HEK293T (cell line): ENCODE measurements at places on chromosomes 2 and 18.

- no peak for DNase-seq
These were observed 41.9 kb downstream of the SCN9A start for GRCh38 chr2:166333801-166334200.

- no peak for DNase-seq
These were observed 30.8 kb upstream of the LRRTM4 start for GRCh38 chr2:77552956-77553355.

DNA sequence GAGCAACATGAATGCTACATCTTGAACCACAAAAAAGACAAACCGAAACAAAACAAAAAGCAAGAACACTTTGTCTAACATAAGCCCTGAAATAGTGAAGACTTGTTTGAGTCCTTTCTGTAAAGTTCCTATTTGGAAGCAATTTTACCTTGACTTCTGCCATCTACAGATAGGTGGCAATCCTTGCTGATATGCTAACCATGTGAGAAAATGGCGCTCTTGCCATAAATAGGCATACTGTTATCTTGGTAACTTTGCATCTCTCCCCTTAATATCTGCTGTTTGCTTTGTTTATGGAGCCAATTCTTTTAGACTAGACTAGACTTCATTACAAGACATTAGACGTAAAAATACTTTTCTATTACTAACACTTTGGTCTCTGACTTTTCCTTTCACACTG is 49.4 kb upstream of the PNPT1 start:
- DNase-seq, result no peak

GRCh38 chr2:86764661-86765309 is 25.9 kb downstream of the CD8A start:
- DNase-seq, result peak; percentile 60

GRCh38 chr2:75292826-75293225 is 93.5 kb upstream of the TACR1 start:
- no peak for DNase-seq

DNA sequence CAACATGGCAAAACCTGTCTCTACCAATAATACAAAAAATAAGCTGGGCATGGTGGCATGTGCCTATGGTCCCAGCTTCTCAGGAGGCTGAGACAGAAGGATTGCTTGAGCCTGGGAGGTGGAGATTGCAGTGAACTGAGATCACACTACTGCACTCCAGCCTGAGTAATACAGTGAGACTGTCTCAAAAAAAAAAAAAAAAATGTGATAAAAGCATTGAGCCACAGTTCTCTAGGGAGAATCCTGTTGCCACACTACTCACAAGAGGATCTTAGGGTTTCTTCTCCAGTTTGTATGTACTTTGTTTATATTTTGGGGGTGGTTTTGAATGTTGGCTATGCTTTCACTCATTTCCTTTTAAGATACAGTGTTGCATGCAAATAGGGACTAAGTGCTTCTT is 62.0 kb downstream of the TMEM185B start:
- no peak for DNase-seq

DNA sequence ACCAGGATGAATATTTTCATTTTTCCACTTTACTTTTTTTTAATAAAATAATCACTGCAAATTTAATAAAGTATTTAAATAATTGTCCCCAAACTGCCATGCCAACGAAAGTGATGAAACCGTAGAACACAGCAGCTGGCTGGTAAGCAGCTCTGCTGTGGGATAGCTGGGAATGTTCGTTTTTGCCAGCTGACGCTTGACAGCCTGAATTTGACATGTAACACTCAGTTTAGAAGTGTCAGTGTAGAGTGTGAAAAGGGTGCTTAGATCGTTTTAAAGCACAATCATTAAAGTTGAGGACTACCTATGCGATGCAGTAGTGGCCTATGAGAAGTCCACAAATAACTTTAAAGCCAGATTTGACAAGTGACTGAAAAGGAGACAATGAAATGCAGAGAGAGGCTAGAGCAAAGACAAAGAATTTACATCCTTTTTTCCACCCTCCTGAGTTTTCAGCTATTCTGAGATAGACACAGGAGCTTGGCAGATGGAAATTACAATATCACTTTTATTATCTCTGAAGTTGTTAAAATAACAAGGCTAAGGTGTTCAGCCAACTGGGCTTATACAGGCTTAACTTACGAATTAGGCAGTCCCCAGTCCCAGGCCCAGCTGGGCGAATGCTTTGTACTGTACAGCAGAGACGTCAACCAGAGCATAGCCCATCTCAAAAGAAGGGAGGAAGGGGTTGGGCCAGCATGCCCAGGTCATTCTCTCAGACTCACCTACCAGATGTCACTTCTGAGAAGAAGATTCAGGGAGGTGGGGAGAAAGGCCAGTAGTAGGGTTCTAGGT is 31.9 kb upstream of the SLC1A4 start:
- DNase-seq, result no peak

GRCh38 chr18:46732801-46733200 is 24.1 kb downstream of the ST8SIA5 start:
- no peak for DNase-seq

- DNase-seq, result no peak
These were observed 10.1 kb downstream of the RFX8 start for GRCh38 chr2:101464841-101465240.

- no peak for DNase-seq
These were observed 41.0 kb downstream of the CROCC2 start for GRCh38 chr2:240947176-240947575.

DNA sequence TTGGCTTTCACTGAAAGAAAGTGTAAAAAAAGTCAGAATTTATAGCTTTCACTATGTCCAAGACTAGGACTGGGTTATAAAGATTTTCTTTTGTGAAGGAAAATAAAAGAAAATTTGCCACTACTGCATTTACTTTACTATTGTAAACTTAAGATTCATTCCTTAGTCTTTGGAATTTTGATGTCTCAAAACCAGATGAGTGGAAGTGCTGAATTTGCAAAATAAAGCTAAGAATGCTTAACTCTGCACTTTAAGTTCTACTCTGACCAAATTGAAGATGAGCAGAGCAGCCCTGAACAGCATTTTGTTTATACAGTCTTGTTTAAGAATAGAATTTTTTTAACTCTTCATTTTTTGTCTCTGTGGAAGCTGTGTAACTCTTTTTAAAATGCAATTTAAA is 102.4 kb downstream of the ICA1L start:
- DNase-seq, result no peak

DNA sequence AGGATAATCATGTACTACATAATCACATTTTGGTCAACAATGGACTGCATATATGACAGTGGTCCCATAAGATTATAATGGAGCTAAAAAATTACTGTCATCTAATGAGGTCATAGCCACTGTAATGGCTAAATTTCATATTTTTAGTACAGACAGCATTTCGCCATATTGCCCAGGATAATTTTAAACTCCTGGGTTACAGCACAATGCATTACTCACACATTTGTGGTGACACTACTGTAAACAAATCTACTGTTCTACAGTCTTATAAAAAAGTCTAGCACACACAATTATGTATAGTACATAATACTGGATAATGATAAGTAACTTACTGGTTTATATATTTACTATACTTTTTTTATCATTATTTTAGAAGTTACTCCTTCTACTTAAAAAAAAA is 12.8 kb downstream of the EIF2AK2 start:
- DNase-seq, result no peak

DNA sequence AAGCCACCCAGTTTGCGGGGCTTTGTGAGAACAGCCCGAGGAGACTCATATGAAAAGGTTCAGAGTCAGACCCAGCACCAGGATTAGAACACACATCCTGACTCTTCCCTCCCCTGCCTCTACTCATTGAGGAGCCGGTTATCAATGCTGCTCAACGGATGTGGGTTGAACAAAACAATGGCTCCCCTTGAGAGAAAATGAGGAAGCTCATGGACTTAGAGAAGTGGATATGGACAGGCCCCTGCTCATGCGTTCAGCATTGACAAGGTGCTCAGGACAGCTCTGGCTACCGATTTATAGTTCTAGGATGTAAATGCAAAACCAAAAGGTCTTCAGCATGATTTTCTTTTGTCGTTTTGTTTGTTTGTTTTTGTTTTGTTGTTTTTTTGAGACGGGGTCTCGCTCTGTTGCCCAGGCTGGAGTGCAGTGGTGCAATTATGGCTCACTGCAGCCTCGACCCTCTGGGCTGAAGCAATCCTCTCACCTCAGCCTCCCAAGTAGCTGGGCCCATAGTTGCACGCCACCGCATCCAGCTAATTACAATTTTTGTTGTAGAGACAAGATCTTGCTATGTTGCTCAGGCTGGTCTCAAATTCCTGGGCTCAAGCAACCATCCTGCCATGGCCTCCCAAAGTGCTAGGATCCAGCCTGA is 32.0 kb upstream of the AGAP1 start:
- no peak for DNase-seq

GRCh38 chr18:12287131-12287681 is 20.8 kb upstream of the TUBB6 start:
- DNase-seq, result no peak
